Activated CD4-positive, CD25-positive, alpha-beta regulatory T cell treated with anti-CD3 and anti-CD28 coated beads, Interleukin-2, amount 50 U/mL, for 24 hours (primary cell): ENCODE measurements at places on chromosomes 7 and 10.

DNA sequence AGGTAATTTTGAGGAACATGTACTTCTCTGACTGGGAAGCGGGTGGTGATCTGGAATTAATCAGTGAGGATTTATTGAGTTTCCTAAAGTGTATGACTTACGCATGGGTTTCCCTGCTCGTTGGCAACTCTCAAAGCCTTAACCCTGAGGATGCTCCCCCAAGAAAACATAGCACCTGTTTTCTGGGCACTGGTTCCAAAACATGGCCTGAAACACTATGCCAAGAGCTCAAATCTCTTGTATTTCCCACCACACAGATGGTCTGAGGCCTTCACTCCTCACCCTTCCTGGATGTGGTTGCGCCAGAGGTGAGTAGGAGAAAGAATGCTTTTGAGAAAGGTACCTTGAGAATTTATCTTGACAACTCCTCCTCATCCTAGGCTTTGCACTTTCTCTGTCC lies 250.4 kb downstream of the FZD1 start:
- ATAC-seq, result no peak

- ATAC-seq, result no peak
These were observed 623 bp downstream of the INPP5A start for GRCh38 chr10:132538031-132538789.

GRCh38 chr7:100380196-100380595 lies 6.9 kb downstream of the PILRA start:
- no peak for ATAC-seq

GRCh38 chr7:1843271-1843861 lies 173.3 kb downstream of the ELFN1 start:
- no peak for ATAC-seq

- no peak for ATAC-seq
These were observed 176.8 kb downstream of the ZMYND11 start for GRCh38 chr10:311901-312665.

DNA sequence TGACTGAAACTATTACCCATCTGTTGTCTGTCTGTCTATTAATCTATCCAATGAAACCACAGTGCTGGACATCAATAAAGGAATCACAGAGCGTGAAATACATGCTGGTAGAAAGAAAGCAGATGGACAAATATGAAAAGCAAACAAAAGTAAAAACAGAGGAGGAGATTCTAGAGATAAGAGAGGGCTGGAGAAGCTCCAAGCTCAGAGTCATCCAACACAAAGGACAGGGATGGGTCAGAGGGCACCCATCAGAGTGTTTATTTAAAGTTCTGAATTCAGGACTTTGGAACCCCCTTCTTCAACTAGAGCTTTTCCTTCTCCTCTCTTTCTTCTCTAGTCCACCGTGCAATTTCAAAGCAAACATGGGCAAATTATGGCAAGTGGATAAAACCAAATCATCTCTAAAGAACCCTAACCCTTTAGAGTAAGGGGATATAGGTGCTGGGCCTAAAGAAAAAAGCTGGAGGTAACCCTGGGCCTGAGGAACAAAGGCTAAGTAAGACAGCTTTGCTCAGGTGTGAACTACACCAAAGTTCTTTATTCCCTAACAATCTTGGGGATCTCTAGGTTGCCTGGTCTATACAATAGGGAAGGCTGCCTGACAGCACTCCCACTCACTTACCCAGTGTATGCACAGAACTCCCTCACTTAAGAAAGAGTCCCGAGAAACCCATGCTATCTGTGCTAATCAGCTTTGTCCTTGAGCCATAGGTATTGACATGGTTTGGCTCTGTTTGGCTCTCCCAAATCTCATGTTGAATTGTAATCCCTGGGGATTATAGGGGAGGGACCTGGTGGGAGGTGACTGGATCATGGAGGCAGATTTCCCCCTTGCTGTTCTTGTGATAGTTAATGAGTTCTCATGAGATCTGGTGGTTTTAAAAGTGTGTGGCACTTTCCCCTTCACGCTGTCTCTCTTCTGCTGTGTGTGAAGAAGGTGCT lies 97.0 kb downstream of the BAMBI start:
- no peak for ATAC-seq

DNA sequence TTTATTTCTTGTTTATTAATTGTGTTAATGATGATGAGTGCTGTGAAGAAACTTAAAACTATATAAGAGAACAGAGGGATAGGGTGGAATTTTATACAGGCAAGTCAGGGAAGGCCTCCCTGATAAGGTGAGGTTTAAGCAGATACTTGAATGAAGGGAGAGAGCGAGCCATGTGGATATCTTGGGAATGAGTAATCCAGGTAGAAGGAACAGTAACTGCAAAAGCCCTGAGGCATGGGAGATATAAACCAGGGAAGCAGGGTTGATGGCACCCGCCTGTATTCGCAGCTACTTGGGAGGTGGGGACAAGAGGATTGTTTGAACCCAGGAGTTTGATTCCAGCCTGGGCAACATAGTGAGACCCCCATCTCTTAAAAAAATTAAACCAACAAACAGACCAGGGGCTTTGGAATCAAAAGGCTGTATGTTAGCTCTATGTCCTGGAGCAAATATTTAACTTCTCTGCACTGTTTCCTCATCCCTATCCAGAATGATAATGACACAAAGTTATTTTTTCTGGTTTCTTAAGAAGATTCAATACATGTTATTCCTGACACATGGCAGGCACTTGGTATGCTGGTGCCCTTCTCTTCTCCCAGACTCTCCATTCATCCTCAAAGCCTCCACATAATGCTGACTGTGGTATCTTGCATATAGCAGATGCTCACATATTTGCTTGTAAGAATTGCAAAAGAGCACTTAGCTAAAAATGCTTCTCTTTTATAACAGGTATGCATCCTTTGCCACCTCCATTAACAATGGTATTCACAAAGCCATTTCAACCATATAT lies 169.3 kb downstream of the CHN2 start:
- no peak for ATAC-seq

- ATAC-seq, result no peak
These were observed 29.4 kb downstream of the COL1A2 start for GRCh38 chr7:94423863-94424735.

- ATAC-seq, result no peak
These were observed 175.3 kb downstream of the MDFIC start for GRCh38 chr7:115097175-115097671.

DNA sequence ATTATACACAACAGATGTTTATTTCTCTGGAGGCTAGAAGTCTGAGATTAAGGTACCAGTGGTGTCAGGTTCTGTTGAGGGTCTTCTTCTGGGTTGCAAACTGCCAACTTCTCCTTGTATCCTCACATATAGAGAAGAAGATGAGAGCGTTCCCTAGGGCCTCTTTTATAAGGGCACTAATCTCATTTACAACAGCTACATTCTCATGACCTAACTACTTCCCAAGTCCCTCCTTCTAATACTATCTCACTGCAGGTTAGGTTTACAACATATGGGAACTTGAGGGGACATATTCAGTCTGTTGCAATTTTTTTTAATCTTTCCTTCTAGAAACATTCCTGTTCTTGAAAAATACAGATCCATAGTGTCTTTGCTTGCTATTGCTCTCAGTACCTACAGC lies 18.3 kb upstream of the FAM3C start:
- ATAC-seq, result no peak

DNA sequence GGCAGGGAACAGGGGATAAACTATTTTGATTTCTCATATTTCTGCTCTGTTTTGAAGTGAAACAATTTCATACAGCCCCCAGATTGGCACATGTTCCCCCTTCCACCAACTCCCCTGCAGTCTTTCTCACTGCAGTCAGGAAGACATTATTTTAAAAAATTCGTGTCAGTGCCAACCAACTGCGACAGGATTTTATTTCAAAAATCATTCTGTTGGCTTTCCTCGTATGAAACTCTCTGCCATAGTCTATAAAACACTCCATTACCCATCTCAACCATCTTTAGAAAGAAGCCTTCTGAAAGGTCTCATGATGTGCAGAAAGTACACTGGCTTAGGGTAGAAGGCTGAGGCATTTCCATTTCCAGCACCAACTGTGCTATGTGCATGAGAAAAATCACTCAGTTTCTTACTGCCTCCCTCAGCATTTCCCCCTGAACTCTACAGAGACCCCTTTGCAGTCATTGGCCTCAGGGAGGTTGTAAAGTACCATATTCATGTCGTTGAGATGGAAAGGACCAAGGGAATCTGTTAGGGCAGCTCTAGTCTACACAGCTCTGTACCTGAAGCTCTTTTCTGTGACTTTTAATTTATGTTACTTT lies 46.9 kb downstream of the STEAP1B start:
- ATAC-seq, result no peak

DNA sequence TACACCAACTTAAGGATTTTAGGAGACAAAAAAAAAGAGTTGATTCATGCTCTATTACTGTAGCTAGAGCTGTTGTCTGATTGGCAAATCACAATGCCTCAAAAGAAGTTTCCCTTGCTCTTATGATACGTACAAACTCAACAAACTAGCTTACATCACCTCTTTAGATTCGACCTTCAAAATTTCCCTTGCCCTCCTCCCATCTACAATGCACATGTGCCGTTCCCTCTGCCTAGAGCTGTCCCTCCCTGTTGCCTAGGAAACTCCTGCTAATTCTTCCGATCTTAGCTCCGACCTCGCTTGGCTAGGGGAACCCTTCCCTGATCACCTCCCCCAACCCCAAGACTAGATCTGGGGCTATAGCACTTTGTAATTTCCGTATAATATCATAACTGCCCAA lies 55.4 kb downstream of the MAP3K8 start:
- no peak for ATAC-seq

DNA sequence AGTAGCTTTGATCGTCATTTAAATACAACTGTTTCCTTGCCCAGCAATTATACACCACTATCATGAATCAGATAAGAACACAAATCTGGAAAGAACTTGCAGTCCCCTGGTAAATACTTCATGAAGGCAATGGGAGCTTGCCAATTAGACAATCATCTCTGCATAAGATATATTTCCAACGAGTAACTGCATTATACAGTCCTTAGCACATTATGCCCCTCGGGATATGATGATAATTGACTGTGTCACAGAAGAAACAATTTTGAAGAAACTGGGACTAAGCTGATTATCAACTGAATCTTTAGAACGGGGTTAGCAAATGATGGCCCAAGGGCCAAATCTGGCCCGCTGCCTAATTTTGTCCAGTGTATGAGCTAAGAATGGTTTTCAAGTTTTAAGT lies 155.7 kb downstream of the TRIL start:
- no peak for ATAC-seq

DNA sequence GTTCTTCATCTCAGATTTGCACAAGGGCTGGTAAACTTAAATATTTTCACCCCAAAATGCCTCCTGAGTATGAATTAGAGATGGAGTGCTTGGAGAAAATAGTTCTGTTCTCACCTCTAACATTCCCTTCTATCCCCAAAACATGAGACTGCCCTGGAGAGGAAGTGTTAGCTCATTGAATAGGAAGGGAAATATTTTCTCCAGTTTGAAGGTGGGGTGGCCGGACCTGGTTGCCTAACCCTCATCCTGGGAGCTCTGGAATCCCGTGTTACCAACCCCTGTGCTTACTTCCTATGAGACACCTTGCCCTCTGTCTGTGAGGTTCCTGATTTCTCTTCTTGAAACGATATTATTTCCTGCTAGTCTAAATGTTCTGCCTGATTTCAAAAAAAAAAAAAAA lies 779 bp downstream of the IFIT2 start:
- no peak for ATAC-seq

DNA sequence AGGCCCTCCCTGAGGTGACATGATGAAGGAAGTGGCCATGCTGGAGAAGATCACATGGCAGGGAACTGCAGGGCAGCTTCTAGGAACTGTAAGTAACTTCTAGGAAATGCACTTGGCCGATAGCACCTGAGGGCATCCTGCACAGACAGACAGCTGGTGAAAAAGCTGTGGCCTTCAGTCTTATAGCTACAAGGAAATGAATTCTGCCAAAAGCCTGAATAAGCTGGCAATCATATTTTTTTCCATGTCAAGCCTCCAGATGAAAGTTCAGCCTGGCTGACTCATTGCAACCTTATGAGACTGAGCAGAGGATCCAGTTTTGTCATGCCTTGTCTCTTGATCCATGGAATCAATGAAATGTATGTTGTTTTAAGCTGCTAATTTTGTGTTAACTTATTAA lies 91.1 kb upstream of the CACNA2D1 start:
- ATAC-seq, result no peak

DNA sequence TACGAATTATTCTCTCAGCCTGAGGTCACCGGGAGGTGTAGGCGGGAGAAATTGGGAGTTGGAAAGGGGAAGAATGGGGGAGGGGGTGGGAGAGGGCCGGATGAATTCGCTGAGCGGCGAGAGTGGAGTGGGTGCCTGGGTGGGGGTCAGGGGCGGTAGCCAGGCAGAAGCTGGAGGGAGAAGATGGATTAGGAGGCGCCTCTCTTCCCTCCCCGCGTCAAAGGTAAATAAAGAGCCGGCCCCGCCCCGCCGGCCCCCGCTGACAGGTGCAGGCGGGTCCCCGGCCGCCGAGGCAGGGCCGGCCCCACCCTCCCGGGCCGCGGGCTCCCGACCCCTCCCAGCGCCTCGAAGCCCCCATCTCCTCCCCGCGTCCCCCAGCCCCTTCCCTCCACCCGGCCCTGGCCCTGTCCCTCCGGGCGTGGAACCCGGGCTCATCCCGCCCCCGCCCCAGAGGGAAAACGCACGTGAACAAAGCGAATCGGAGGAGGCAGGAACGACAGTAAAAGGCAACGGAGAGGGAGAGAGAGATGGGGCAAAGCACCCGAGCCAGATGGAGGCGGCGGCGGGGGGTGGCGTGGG lies 872 bp downstream of the FAM131B start:
- peak; percentile 4 for ATAC-seq

DNA sequence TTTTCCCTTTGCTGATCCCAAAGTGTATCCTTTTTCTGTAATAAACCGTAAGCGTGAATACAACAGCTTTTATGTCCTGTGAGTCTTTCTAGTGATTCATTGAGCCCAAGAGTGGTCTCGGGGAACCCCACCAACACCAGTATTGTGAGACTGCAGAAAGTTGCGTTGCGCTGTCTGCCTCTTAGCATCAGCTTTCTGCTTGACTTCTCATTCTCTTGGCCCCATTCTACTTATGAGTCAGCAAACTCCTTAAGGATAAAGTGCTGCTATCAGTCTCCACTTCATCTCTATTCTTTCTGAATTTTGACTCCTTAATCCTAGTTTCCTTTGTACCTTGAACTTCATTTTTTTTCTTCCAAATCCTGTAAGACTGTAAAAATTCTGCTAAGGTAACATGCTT lies 184.3 kb upstream of the MBL2 start:
- no peak for ATAC-seq

DNA sequence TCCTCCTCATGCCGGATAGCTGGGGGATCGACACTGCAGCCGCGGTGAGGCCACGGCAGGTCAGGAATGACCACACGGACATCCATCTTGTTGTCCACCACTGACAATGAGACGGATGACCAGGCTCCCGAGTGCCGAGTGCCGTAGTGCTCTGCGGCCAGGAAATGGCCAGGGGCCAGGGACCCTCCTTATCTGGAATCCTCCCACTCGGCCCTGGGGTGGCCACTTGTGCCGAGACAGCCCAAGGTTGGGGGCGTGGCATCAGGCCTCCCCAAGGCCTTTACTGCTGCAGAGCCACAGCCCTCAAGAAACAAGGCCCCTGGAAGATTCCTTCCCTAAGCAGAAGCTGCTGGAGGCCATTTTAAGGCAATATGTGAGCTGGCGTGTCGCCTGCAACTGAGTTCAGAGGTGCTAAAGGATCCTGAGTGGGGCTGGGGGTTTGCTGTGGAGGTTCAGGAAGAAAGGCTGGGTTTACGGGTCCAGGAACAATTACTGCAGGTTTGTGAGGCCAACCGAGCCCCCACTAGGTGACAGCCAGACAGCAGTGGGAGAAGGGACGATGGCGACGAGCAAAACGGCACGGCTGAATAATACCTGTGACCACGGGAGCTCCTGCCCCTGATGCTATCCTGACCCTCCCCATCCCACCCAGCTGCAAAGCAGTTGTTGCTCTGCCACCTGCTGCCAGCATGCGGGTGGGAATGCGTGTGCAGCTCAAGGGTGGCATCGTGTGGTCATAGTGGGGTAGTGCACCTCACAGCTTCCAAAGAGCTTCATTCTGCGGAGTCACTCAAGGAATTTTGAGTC lies 31.6 kb upstream of the LEP start:
- peak; percentile 70 for ATAC-seq
